Activated CD8-positive, alpha-beta memory T cell treated with anti-CD3 and anti-CD28 coated beads, Interleukin-2, amount 50 U/mL, for 48 hours (primary cell): ENCODE measurements at places on chromosomes 12 and 14.
A peak's percentile ranks its signal among the peaks of the same experiment; 100 is the strongest.

DNA sequence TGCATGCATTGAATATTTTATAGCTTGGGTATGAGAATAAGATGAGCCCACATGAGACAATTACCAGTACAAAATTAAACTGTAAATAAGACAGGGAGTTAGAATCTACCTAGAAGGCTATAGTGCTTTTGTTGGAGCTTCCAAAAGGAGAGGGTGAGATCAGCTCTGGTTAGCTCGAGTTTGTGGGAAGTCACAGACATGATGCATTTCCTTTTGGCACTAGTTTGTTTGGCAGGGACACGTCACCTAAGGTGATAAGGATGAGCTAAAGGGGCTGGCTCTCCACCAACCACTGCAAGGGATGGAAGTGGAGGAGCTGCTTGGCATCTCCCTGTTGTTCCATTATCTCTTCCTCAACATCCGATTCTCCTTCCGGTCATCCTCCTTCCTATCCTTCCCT is 48.5 kb upstream of the CPM start:
- no peak for DNase-seq

- DNase-seq: no peak
These were observed 198.9 kb downstream of the BMP4 start for GRCh38 chr14:53757732-53758131.

- DNase-seq: no peak
These were observed 482.0 kb downstream of the RMST start for GRCh38 chr12:97944576-97944975.

GRCh38 chr12:106223485-106224354 is 24.1 kb downstream of the CKAP4 start:
- peak; percentile 86 for DNase-seq

DNA sequence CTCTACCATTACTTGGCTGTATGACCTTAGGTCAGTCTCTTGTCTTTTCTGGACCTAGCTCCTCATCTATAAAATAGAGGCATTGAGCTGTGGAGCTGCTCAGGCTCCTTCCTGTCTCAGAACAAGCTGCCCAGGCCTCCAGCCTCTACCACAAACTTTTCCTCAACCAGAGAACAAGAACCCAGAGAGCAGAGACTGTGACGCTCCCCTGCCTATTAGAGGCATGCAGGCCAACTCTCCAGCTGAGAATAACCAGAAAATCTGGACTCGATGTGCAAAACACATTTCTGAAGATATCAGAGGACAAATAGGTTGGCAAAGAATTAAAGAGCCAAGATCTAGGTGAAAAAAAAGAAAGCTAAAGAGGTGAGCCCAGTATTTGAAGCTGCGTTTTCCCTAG is 17.8 kb upstream of the PNMA1 start:
- DNase-seq: no peak

- no peak for DNase-seq
These were observed 903 bp downstream of the BRF1 start for GRCh38 chr14:105299654-105300541.

GRCh38 chr12:8483079-8483478 is 27.3 kb downstream of the CLEC6A start:
- no peak for DNase-seq

GRCh38 chr12:68609998-68610369 is 715 bp upstream of the RAP1B start:
- DNase-seq: no peak

DNA sequence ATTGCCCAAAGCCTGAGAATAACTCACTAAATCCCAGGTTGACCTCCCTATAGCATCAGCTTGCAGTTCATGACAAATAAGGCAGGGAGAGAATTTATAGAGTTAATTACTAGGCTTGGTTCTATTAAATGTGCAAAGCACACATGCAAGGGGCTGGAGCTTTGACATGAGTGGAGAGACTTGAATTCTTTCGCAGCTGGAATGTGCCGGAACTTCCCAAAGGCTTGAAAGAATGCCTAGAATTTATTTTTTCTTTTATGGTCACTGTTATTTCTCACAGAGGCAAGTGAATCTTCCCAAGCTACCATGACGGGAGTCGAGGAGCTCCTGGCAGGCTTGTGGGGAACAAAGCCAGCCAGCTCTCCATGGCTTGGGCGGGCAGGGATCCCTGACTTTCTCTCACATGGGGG is 95.5 kb upstream of the USP44 start:
- no peak for DNase-seq

- no peak for DNase-seq
These were observed 564.1 kb upstream of the ATXN7L3B start for GRCh38 chr12:73973486-73973885.

- DNase-seq: peak; percentile 72
These were observed 45.9 kb downstream of the IFNG start for GRCh38 chr12:68113644-68114043.

- DNase-seq: no peak
These were observed 41.8 kb upstream of the FRMD6 start for GRCh38 chr14:51609955-51610283.

GRCh38 chr14:27002179-27002578 is 404.3 kb upstream of the NOVA1 start:
- DNase-seq: no peak

GRCh38 chr12:89389755-89390661 is 37.7 kb upstream of the DUSP6 start:
- DNase-seq: no peak

- DNase-seq: no peak
These were observed 218.2 kb downstream of the TMTC3 start for GRCh38 chr12:88360343-88360742.

- no peak for DNase-seq
These were observed 181.7 kb downstream of the ADAMTS20 start for GRCh38 chr12:43370263-43370662.

DNA sequence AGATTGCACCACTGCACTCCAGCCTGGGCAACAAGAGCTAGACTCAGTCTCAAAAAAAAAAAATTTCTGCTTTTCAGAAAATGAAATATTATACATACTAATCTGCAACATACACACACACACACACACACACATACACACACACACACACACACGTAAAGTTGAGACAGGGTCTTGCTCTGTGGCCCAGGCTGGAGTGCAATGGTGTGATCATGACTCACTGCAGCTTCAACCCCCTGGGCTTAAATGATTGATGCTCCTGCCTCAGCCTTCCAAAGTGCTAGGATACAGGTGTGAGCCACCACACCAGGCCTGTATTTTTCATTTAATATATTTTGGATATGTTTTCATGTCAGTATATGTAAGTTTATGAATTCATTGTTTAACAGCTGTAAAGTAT is 18.8 kb upstream of the WDR20 start:
- no peak for DNase-seq

GRCh38 chr14:94689218-94689984 is 77.2 kb downstream of the SERPINA3 start:
- DNase-seq: peak; percentile 90

- DNase-seq: no peak
These were observed 551.0 kb downstream of the SNAPC1 start for GRCh38 chr14:62313212-62313611.

DNA sequence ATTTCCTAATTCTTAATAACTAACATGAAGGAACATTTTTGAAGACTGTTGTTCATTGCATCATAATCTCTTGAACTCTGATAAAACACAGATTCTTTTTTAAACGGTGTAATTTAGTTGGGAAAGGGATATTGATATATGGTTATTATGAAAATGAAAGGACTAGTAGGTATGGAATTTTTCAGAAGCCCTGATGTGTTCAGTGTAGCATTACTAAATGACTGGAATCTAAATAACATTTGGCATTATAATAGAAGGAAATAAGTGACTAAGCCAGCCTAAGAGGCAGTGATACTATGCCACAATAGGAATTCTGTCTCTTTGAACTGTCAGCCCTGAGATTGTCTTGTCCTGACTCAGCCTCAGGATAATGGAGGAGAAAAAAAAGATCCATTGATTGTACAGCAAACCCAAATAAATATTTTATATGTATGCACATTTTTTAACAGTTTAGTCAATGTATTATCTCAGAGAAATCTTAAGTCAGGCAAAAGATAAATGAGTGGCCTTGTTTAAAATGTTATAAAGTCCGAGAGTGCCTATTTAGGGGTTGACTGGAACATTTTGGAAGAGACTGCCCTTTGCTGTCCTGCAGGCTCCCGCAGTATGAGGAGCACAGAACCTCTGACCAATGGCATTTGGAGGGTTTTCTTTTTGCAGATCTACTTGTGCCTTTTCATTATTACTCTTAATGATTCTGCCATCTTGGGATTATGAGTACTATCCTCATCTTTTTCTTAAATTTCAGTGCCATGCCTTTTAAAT is 271.2 kb downstream of the EGLN3 start:
- no peak for DNase-seq

- DNase-seq: no peak
These were observed 330.2 kb downstream of the ZFP36L1 start for GRCh38 chr14:68462683-68463082.

GRCh38 chr12:77372026-77372425 is 306.7 kb upstream of the E2F7 start:
- DNase-seq: no peak

DNA sequence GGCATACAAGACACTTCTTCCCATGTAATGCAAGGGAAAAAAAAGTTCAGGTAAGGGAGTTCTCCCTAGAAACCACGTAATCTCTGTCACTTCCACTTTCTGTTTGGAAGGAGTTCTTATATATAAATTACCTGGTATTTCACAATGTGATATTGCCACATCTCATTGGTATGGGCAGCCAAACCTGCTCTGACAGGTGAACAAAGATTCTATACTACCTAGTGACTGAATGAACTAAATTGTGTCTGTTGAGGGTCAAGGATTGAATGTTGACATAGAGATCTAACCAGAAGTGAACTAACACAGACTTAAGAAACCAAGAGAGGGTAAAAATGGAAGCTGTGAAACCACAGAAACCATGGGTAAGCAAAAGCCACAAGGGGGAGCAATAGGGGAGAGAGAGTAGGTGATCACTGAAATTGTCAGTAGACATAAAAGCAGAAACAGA is 161.3 kb downstream of the RPL10L start:
- DNase-seq: no peak

DNA sequence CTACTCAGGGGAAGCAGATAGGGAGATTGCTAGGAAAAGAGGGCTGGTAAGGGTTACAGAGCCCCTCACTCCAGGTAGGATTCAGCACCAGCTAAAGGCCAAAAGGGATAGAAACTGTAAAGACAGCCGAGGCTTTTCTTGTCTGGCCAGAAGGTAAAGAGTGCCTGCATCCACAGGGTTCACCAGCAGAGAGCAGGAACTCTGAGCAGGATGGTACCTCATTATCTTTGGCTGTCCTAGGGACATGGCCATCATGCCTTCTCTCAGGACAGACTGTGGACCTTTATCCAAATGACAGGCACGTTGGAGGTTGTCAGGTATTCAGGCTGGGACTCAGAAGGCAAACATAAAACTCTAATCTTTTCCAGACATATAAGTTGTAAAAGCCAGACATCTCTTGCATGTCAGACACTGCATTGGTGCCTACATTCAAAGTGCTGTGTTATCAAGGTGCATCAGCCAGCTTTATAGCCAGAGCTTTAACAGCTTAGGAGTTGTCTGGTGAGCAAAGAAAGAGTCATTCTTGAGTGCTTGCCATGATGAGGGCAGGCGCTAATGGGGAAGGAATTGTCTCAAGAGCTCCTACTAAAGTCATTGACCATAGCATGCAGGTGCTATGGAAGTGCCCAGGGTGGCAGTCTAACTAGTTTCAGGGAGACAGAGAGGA is 89.5 kb downstream of the PELI2 start:
- no peak for DNase-seq

DNA sequence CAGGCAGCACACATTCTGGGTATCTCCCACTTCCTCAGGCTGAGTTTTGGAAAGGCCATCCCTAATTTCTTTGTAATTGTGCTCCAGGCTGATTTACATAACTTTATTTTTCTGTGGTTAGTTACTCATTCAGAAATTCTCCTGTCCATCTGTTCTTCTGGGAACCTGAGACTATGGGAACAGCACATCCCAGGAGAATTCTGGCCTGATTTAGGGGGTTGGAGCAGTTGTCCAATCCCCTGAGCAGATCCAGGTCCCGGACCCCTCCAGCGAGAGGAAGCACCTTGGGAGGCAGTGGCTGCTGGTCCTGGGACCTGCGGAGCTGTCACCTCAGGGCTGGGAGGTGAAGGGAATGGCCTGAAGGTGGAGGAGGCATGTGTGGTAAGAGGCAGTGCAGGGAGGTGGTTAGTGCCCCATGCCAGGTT is 40.4 kb downstream of the TSPAN9 start:
- DNase-seq: no peak

- no peak for DNase-seq
These were observed 1.5 kb downstream of the FOXG1 start for GRCh38 chr14:28767853-28768741.

DNA sequence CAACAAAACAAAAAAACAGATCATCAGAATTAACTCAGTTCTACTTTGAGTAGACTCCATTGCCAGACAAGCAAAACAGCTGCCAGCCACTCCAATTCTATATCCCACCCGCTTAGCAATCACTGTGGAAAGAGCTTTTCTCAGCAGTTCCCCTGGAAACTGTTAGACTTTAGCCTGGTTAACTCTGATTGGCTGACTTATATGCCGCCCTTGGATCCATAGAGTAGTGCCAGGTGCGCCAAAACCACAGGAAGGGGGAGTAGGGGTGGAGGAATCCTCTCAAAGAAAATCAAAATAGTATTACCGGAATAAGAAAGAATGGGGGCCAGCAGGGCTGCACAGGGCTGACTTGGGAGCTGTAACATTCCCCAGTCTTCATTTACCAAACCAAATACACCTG is 5.4 kb upstream of the EML5 start:
- DNase-seq: no peak

DNA sequence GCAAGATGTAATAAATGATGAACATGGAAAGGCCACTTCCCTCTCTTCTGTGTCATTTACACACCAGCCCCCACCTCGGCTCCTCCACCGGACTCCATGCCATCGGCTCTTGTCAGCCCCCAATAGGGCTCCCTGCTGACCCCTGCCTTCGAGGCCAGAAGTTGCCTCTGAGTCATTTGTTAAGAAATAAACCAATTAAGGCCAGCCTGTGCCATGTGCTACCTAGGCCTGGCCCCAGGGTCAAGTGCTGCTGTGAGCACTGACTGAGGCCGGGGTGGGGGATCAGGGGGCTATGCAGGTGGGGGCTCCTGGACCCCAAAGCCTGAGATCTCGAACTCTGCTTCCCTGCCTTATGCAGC is 53.2 kb downstream of the TESC start:
- DNase-seq: no peak
